ENCODE measurements at places on chromosomes 6 and 20.

DNA sequence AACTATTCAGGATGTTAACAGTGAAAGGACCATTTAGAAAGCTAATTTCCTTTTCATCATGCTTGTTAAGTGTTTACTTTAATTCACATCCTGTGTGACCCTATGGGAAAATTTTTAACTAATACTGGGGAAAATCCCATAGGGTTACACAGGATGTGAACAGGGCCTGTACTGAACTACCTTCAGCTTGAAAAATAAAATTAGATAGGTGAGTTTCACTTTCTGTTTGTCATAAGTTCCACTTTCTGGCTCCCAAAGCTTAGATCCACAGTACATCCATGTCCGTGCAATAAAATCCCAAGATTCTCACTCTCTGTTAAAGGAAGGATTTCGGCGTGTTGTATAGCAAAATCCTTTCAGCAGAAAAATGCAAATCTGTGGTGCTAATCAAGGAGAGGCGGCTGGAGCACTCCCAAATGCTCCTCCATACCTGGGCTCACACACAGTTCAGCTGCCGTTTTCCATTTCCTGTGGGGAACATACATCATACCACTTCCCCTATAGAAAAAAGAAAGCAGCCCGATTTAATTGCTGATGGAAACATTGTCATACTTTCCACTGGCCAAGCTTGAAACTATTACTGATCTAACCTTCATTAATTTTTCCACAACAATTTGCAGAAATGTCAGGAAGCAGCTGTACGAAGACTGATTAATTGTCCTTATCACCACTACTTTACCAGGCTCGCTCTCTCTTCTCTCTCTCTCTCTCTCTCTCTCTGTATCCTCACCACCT is 125.2 kb downstream of the HIVEP2 start:
- no peak for DNase-seq

GRCh38 chr6:107712665-107713551 is 111.2 kb downstream of the SCML4 start:
- no peak for DNase-seq

DNA sequence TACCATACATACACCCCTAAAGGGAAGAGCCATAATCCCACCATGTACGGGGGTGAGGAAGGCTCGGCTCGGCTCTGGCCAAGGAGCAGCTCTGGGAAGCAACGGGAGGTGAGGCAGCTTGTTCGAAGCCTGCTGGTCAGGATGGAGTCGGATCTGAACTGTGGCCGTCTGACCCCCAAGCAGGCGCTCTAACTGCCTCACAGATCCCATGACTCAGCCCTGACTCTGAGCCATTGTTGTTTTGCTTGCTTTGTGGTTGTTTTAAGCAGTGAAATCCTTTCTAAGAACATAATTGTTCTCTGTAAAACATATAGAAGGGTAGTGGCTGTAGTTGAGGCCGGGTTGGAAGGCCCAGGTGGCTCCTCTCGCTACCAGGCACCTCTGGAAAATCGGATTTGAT is 10.9 kb downstream of the C6orf132 start:
- DNase-seq, result no peak

DNA sequence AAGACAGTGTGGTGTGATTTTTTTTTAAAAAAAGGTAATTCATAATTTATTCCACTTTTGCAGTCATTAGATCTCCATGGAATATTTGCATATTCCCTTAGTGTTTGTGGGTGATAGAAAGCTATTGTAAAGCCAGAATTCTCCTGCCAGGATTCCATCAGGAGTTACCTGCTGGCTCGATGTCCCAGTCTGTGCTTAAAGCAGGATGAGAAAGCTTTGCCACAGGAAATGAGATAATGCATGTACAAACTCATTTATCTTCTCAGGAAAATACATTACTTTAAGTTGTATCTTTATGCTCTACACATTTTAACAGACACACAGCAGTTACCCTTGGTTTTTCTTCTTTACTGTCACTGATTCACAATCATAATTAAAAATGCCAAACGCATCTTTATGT is 553.0 kb downstream of the CD109 start:
- DNase-seq, result no peak

- DNase-seq, result no peak
Measured at GRCh38 chr6:18513253-18513798, 126.2 kb downstream of the RNF144B start.

DNA sequence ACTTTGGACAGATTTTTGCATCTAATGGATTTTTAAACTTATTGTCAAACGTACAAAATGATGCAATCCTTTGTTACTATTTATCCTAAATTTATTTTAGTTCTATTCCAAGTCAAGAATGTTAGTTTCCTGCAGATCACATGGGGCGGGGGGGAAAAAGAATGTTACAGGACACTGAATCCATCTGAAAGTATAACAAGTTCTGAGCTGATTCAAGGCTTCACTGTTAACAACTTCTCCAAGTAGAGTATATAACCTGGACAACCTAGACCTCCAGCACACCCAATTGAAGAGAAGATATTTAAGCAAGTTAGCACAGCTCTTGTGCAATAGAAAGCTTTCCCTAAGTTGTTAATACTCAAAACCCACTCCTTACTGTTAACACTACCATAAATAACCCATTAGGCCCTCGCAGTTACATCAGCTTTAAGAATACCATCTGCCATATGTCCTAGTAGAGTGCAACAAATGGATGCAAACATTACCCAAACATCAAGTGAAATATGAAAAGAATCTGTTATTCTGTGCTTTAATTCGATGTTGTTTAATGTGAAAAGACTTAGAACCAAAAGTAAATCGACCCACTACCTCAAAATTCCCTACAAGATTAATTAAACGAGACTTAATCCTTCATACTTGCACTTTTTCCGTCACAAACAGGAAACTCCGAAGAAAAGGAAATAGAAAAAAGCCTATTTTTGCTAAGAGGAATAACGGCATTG is 1.3 kb downstream of the SEC63 start:
- no peak for DNase-seq

DNA sequence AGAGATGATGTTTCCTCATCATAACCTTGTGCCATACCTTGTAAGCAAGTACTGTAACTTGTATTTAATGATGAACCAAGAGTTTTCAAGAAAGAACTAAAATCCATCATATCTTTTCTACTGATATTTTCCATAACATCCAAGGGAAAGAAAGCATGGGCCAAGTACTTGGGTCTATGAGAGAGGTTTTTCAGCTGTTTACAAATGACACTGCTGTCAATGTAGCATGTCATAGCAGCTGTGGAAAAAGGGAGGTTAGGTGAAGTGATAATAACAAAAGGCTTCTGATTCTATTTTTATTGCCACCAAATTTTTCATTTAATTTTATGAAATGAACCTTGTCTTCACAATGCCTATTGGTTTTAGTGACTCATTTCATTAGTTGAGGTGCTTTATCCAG is 482.3 kb downstream of the LMBRD1 start:
- DNase-seq, result no peak

DNA sequence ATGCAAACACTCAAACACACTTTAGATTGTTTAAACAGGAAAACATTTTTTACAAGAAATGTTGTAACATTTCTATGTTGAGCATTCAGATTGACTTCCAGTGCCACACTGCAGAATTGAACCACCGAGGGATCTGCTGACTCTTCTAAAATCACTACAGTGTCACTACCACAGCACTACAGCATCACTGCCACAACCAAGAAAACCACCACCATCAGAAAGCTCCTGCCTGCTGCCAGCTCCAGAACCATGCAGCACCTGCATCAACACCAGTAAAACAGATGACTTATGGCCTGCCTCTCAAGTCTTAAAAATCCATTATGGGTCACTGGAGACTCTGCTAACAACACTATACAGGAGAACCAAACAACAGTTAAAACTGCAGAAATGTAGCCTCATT is 25.4 kb upstream of the BTN3A2 start:
- DNase-seq, result no peak

GRCh38 chr6:71190809-71191208 is 97.8 kb upstream of the OGFRL1 start:
- DNase-seq, result no peak

DNA sequence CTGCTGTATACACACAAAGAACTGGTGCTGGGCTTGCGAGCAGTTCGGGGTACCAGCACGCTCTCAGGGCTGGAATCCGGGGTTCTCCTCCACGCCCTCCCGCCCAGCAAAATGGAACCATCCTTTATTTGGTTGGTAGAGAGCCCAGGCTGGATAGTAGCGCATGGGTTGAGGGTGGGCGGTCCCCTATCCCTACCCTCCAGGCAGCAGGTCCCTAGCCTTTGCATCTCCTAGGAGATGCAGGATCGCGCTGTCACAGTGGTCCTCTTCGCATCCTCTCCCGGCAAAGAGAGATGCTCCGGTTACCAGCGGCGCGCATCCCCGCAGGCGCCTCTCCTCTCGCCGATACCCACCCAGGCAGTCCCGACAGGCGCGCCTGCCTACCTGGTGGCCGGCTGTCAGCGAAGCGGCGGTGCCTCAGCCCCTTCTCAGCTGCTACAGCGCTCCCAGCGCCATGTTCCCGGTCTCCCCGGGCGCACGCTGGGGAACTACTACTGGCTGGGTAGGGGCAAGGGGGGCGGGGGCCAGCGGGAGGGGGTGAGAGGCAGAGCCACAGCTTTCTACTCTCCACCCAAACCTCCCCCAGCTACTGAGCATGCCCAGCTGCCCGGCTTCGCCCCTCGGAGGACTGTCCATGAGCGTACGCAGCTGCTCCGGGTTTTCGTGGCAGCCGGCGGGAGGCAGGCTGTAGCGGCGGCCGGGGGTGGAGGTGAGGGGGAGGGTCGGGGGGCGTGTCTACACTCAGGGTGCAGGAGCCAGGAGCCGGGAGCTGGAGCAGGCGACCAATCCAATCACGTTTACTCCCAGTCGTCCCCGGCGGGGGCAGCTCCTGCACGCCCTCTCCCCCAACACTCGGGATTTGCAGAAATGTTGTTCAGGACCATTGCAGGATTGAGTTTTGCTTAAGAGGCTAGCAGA is at the start of gene PAK5:
TSS of gene PAK5 (minus strand) at position 699 of the 918 bp plus-strand sequence. CDS start 194,748 bp downstream, outside the sequence.
- DNase-seq, result no peak

DNA sequence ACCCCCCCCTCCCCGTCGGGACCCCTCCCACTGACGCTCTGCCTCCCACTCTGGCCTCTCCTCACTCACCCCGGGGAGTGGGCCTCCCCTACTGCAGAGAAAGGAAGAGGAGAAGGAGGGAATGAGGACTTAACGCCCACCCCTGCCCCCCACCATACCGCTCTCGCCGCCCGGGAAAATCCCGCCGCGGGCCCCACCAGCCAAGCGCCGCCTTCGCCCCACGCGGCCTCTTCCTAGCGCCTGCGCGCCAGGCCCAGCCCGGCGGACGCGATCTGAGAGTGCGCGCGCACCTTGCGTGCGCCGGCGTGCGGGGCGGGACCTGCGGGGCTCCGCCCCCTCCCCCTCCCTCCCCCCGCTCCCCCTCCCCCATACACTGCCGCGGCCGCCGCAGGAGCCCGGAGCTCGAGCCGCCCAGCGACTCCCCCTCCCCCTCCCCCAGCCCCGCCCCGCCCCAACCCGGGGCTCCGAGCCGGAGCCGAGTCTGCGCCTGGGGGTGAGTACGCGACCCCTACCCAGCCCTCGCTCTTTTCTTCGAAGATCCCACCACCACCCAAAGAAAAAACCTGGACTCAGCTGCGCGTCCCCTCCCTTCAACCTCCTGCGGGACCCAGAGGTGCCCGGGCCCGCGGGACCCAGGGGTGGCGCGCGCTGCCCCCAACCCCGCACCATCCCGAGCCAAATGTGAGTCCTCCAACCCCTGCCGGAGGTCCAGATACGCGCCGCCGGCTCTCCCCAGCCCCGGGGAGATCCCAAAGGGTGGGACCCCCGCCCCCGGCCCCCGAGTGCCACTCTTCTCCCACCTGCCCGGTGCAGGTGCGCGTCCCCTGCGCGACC is at the start of the genes MRPL14 and TMEM63B:
TSS of gene MRPL14 (minus strand) at position 267 of the 834 bp plus-strand sequence. CDS start 10,841 bp downstream, outside the sequence.
TSS of gene TMEM63B (plus strand) at position 369 of the 834 bp plus-strand sequence. CDS start 7,031 bp downstream, outside the sequence.
- peak; percentile 98 for DNase-seq

- DNase-seq, result no peak
Measured at GRCh38 chr20:22490287-22491193, 93.8 kb downstream of the FOXA2 start.

- DNase-seq, result no peak
Measured at GRCh38 chr6:3424185-3424927, 32.5 kb downstream of the SLC22A23 start.

GRCh38 chr6:128807577-128807976 is 75.4 kb upstream of the LAMA2 start:
- no peak for DNase-seq

DNA sequence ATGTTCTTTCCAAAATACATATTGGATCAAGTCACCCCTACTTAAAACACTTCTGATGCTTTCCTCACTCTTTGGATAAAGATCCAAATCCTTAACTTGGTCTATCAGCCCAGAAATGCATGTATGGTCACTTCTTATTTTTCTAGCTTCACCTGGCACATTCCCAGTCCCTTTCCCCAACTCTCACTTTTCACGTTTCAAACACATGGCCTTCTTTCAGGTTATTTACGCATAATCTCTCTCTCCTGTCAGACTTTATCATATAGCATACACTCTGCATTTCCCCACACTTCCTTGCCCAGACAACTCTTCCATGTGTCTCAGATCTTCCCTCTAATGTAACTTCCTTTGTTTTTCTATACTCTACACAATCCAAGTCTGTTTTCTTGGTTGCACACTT is 12.8 kb downstream of the PHIP start:
- DNase-seq, result no peak

GRCh38 chr6:75499640-75500039 is 6.0 kb upstream of the FILIP1 start:
- DNase-seq, result no peak

- no peak for DNase-seq
Measured at GRCh38 chr6:155181498-155181897, 82.3 kb upstream of the CLDN20 start.

DNA sequence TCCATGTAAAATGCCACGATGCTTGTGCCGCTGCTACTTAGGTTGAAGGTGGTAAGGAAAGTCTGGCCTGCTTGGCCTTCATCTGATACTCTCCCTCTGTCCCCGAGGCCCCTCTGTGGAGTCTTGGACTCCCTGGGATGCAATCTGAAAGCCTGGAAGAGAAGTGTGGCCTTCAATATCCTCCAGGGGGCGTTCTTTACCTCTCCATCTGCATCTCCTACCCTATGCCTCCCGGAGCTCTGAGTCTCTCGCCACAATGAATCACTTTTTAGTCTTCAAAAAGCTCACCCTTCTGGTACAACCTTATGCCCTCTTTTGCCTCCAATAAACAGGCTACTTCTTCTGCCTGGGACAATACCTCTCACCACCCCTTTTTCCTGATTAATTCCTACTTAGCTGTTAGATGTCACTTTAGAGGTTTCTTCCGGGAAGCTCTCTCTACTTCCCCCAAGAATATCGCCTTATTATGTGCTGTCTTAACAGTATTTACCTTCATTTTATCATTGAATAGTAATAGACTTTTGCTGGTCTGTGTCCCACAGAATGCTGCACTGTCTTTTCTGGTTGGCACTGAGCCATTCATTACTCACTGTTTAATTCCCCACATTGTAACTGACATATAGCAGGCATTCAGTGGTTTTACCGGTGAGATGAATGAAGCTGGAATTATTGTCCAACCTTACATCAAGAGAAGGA is 13.9 kb upstream of the ATG5 start:
- no peak for DNase-seq
